H1 (cell line): ENCODE measurements at places on chromosomes 5 and 9.

DNA sequence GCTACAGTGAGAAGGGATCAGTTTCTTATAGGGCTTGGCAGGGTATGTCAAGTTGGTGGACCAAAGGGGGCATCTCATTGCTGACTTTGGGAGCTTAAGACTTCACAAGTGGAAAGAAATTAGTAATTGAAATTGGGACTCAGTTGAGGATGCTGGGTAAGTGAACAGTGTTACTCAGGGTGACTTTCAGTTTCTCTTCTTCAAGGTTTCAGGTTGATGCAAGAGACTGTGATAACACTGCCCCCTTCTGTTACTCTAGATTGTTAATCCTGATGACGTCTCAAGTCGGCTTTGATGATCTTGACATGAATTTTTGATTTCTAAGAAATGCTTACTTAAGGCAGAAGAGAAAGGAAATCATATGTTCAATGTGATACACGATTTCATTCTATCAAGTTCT is 21.3 kb downstream of the KCTD16 start:
- no peak for DNase-seq

DNA sequence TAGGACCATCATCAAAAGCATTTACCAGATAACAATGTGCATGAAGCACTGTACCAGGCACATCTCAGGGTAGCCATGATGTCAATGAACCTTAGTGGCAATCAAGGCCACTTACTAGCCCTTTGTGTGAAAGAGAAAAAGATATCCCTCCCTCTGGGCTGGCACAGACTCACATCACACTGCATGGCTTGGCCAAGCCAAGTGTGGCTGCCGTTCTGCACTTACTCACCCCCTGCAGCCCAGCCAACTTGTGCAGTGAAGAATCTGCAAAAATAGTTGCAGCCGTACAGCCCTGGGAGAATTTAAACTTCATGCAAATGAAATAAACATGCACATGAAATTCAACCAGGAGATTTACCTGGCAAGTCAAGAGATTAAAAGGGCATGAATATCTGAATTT is 333.5 kb downstream of the DEPDC1B start:
- DNase-seq, result no peak

GRCh38 chr9:2066312-2067273 is 51.4 kb downstream of the SMARCA2 start:
- DNase-seq, result no peak

DNA sequence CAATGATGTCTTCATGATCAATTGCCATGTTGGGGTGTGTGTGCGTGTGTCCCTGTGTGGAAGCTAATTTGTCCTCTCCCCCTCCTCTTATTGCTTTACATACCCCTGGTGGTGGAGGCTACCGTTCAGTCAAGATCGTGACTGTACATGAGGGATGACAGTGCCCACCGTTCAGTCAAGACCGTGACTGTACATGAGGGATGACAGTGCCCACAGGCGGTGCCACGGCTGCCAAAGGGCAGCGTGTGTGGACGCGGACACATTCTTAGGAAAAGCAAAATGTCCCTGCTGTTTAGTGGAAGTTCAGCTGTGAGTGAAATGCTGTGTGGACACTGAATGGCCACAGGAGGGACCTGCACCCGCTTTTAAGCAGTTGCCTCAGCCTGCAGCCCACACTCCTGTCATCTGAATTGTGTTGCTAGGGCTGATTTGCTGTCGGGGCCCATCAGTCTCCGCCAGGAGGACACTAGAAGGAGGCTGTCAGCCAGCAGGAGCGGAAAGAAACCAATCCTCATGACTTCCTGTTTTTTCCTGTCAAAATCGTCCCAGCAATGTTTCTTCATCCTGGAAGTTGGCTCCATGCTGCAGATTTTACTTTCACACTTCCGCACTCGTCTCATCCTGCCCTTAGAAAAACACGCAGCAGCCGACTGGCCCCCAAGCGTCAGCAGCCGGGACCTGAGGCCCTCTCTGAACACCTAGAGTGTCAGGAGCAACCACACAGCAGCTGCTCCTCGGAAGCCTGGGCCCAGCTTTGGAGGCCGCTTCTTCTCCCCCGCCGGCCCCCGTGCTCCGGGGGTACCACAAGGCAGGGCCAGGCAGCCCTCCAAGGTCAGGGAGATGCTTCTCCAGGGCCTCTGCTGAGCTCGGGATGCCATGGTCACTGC is 9.1 kb downstream of the OR2V1 start:
- no peak for DNase-seq

DNA sequence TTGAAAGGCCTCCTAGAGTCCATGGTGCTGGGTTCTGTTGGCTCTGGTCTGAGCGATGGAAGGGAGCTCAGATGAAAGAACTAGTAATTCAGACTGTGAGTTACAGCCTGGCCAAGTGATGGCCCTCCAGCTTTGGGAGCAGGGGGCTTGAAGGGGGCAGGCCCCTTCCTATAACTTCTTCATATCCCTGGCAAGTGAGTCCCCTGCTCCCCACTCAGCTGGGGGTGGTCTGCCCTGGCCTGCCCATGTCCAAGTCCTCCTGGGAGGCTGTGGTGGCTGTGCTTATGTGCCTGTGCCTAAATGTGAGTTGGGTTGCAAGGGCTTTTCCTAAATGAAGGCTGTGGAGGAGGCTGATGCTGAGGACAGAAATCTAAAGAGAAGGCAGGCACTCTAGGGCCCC is 80.1 kb downstream of the MACROH2A1 start:
- DNase-seq, result no peak

GRCh38 chr5:137082951-137083350 is 416.2 kb downstream of the SPOCK1 start:
- no peak for DNase-seq

DNA sequence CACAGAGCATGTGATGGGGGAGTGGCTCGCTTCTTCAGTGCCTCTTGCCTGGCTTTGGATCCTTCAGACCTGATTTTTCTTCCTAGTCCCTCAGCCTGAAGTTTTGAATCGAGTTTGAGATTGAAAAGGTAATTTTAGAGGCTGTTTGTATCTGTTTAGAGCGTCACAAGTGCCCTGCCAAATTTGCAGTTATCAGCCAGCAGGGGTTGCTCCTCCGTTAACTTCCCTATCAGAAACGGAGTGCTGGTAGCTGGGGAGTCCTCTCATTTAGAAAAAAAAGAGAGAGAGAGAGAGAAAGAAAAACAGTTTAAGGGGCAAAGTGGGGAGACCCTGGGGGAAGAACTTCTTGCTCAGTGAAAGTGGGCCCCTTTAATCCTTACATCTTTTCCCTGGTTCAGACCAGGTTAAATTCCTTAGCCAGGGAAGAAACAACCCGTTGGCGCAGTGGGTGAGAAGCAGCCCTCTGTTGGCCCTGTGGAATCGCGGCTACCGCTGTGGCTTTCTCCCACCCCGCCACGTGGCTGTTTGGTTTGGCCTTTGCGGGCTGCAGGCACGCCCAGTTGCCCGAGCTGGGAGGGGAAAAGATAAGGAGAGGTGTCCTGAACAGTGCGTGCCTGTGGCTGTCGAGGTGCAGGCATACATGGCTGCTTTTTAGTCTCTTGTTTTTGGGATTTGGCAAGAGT is 576.7 kb upstream of the ACO1 start:
- DNase-seq, result peak; percentile 13

GRCh38 chr9:90810691-90811090 is 9.1 kb downstream of the SYK start:
- no peak for DNase-seq

- DNase-seq, result no peak
These were observed 5.9 kb downstream of the PCDHB6 start for GRCh38 chr5:141155540-141156374.

DNA sequence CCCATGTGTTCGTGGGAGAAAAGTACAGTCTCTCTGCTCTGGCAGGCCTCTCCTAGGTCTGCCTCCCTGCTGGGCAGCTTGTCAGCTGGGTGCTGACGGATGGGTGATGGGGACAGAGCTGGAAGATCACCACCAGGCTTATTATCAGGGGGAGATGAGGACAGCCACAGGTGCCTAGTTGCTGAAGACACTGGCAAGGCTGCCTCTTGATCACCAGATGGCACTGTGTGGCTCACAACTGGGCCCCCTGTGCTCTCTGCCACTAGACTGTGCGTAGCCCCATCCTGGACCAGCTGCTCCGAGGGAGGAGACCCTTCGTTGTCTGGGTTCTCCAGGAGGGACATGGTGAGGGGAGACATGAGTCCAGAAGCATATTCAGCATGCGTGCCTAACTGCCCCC is 73.0 kb downstream of the KIF24 start:
- no peak for DNase-seq

DNA sequence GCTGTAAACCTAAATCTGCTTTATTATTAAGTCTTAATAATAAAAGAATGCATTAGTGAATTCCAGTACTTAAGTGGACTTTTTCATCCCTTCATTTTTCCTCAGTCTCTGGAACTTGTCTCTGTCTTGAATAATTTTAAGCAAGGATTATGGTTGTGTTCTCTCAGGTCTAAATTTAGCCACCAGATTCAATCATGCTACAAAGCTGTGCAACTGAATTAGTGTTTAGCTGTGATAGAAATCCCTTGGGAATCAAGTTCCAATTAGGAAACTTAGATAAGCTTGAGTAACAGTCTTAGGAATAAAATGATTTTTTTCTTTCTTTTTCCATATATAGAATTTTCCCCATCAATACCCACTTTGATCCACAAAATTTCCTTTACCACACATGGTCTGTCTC is 104.3 kb downstream of the PLPPR1 start:
- DNase-seq, result no peak

GRCh38 chr9:97880336-97880735 is 27.3 kb downstream of the FOXE1 start:
- no peak for DNase-seq

DNA sequence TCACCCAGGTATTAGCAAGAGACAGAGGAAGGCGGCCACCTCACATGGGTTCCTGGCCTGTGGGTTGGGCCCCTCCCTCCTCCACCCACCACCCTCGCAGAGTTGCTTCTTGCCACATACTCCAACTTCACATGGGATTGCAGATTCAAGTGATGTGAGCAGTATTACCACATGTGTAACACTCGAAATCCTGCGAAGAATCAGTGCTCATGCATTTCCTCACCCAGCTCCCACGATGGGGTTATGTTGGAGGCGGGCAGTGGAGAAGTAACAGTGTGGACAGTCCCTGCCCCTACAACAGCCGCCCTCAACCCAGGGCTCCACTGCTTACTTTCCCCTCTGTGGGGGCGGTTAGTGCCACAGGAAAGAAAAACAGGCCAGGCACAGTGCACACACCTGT is 3.9 kb upstream of the FBP1 start:
- no peak for DNase-seq

GRCh38 chr9:114451707-114452031 is 53.6 kb downstream of the WHRN start:
- no peak for DNase-seq

- no peak for DNase-seq
These were observed 30.0 kb upstream of the GRIA1 start for GRCh38 chr5:153460421-153460820.

- DNase-seq, result no peak
These were observed 62.6 kb downstream of the CFAP77 start for GRCh38 chr9:132472599-132472998.

- no peak for DNase-seq
These were observed 30.8 kb upstream of the TJP2 start for GRCh38 chr9:69143291-69143690.

GRCh38 chr5:93635991-93636390 is 53.0 kb downstream of the NR2F1 start:
- DNase-seq, result no peak

DNA sequence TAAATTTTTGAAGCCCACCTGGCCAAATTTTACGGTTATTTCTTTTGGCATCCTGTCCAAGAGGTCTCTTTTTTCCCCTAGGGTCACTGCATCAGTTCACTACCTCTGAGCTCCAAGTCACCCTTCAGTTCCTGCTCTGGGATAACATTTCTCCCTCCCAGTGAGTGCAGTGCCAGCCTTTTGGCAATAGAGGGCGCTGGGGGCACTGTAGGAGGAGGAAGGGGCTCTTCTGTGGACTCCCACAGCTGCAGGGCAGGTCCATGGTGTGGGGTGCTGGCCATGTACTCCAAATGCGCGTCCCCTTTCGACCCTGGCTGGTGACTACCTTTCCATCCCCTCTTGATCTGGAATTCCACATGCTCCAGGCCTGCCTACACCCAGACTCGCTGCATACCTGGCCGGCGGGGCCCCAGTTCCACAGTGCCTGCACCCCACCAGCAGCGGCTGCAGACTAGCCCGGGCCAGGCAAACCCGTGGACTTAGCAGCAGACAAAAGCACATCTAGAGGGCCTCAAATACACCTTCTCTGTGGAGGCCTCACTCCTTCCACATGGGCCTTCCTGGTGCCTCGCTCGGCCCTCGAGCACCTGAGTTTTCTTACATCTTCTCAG is 20.3 kb upstream of the NINJ1 start:
- DNase-seq, result no peak

DNA sequence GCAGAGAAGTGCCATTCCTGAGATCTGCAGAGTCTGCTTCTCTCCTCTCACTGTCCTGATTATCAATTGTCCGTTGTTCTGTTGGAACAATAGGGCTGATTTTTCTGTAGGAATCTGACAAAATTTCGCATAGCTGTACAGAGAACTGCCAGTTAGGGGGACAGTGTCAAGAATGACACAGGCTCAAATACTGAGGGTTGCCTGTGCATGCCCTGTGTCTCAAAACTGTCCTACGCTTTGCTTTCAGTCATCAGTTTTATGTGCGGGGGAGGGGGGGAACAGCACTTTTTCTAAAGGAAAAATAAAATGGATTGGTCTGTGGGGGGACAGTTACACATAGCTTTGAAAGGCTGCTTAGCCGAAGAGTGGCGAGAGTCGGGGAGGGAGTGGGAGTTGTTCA is 248.6 kb downstream of the PDZD2 start:
- no peak for DNase-seq

DNA sequence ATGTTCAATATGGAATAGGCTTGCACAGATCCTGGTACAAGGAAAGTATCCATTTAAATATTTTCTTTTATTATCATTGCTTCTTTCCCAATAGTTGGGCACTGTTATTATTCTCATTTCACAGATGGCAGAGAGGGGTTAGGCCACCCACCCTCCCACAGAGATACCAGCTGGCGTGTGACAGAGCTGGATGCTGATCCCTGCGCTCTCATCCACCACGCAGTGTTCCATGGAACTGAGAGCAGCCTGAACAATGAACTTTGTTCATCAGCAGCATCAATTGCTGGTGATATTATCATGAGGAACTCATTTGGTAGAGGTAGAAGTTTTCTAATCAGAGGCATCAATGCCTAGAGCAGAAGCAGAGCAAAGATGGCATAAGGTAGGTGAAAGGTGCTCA is 227.9 kb downstream of the ESM1 start:
- no peak for DNase-seq

- DNase-seq, result no peak
These were observed 77.5 kb upstream of the IFNE start for GRCh38 chr9:21559402-21560280.
